Urinary bladder (tissue), 4 donors: ENCODE measurements at places on chromosomes 6 and 20.

DNA sequence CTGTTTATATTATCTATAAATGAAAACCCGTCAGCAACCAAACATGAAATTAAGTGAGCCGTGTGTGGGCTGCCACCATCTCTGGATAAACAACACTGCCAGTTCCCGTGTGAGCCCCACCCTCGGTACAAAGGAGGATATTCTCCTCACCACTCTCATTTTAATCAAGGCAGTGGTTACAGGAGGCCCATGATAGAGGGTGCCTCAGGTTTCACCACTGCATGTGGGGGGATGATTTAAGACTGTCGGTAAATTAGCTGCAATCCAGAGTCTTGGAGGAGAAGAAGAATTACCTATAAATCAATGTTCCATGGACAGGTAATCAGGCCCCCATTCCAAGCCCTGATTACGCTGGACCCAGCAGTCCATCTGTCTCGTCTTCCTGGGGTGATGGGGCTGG is 361.6 kb upstream of the SULF2 start:
- DNase-seq = no peak

GRCh38 chr6:14614631-14615030 is 497.1 kb downstream of the CD83 start:
- DNase-seq = no peak

DNA sequence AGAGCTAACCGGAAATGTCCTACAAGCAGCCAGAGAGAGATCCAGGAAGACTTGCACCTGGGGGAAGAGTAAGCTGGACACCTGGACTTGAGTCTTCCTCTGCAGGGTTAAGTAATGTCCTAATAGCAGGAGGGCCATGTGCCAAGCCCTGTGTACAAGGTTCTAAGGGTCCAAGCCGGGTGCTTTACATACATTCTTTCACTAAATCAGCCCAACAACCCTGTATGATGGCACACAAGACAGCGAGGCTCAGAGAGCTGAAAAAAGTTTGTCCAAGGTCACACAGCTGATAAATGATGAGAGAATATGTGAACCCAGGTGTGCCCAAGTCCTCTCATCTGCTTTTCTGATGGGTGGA is 215.1 kb upstream of the CDYL start:
- DNase-seq = no peak

GRCh38 chr6:12501990-12502389 is 211.8 kb downstream of the EDN1 start:
- DNase-seq = no peak

GRCh38 chr6:144063246-144063743 is 32.1 kb downstream of the SF3B5 start:
- no peak for DNase-seq

DNA sequence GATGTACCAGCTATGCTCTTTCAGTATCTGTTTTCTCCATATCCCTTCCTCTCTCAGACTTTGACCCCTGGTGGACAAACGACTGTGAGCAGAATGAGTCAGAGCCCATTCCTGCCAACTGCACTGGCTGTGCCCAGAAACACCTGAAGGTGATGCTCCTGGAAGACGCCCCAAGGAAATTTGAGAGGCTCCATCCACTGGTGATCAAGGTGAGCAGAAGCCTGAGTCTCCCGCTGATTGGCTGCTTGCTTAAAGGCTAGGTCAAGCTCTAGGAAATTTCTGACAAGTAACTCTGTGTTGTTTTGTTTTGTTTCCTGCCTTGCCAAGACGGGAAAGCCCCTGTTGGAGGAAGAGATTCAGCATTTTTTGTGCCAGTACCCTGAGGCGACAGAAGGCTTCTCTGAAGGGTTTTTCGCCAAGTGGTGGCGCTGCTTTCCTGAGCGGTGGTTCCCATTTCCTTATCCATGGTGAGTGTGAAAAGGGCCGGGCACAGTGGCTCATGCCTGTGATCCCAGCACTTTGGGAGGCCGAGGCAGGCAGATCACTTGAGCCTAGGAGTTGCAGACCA is 28.6 kb downstream of the C6orf89 start:
- DNase-seq = no peak

DNA sequence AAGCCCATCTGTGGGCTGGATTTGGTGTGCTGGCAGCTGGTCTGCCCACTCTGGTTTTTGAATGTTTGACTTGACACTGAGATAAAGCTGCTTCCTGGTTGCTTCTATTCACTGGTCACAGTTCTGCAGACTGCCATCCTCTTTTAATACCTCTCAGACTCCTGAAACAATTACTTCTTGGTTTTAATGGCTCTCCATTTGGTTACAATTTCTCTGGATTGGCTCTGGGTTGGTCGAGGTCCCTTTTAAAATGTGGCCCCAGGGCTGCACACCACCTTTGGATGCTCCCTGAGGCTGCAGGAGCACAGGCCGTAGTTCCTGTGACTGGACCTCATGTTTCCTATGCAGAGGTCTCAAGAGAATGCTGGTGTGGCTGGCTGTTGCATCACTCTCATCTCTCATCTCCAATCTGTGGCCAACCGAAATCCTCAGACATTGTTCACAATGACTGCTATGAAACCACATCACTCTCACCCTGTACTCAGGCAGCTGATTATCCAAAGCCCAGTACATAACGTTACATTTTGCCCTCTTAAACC is 98.5 kb downstream of the INSM1 start:
- no peak for DNase-seq

GRCh38 chr20:4546786-4547185 is 174.9 kb upstream of the PRND start:
- no peak for DNase-seq

DNA sequence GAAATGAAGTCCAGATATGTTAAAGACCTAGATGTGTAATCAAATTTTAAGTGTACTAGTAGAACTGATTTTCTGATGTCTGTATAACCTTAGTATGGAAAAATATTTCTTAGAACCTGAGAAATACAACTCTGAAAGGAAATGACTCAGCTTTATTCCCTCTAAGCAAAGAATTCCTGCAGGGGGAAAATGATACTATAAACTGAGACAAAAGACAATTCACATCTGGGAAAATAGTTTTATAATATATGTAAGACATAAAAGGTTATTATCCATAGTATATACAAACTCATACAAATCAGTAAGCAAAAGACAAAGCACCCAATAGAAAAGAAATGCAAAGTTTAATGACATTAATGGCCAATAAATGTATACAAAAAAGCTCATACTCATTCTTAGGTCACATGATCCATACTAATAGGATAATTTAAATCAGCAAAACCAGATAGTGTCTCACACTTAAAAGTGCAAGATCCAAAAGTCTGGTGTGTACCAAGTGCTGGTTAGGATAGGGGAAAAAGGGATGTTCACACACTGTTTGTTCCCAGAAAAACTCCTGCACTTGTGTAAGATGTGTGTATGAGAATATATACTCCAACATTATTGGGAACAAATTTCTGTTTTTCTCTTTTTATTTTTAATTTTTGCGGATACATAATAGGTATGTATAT is 22.6 kb downstream of the RNF217 start:
- no peak for DNase-seq

DNA sequence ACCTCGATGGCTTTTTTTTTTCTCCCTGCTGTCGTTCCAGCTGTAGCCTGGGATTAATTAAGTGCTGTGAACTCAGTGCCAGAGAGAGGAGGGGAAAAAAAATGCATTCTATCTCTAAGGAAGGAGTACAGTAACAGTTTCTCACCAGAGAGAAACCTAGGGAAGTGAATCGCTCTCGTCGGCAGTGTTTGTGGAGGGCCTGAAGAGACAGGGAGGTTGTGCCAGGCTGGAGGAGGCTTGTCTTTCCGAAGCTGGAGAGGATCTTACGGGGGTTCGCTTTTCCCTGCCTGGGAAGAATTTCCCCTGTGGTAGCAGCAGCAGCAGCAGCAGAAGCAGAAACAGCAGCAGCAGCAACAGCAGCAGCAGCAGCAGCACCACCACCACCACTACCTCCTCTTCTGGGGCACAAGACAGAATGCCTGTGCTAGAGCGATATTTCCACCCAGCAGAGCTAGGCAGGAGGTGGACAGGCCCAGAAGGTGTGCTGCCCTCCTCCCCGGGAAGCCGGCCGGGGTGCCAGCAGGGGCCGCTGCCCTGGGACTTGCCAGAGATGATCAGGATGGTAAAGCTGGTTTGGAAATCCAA is 186.5 kb downstream of the PDE7B start:
- DNase-seq = no peak
